ENCODE measurements at places on chromosomes 5 and 9. TPM values are rescaled to one million over a fixed set of nuclear protein-coding genes. Genes with fewer than 3 reads are reported as not detected.

GRCh38 chr9:81002242-81002641, 687.1 kb downstream of the TLE1 start:
- no peak for DNase-seq

DNA sequence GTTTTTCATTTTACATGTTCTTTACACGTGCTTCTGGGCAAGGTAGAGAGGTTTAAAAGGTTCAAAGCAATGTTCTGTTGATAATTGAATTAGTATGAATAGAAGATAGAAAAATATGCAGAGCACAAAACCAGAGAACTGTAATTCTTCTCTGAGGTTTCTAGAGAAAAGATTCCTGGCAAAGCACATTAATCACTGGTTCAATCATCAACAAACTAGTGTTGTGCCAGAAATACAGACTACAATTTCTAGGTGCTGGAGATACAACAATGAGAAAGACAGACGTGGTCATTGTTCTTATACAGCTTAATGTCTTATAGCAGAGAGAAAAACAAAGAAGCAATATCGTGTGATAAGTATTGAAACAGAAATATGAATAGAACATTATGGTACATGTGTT, 25.5 kb downstream of the MEGF9 start:
- no peak for DNase-seq

- DNase-seq, result peak; percentile 67
Measured at GRCh38 chr5:135139381-135140134, 105.5 kb upstream of the PITX1 start.

- no peak for DNase-seq
Measured at GRCh38 chr5:177448244-177448950, 1.8 kb downstream of the PRR7 start.

DNA sequence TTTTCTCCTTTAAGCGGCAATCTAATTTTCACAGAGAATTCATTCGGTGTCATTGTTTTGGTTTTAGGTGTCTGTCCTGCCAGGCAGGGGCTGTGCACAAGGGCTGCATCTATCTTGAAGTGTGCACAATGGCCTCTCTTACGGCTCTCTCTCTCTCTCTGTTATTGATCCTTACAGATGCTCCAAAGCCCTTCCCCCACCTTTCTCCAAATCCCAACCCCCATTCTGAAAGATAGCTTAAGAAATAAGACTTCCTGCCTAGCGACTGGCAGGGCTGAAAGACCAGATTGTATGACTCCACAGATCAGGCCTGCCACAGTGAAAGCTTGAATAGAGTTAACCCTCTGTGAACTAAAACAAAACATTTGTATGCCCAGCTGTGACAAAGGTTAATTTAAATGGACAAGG, 86.5 kb upstream of the NR5A1 start:
- no peak for DNase-seq

DNA sequence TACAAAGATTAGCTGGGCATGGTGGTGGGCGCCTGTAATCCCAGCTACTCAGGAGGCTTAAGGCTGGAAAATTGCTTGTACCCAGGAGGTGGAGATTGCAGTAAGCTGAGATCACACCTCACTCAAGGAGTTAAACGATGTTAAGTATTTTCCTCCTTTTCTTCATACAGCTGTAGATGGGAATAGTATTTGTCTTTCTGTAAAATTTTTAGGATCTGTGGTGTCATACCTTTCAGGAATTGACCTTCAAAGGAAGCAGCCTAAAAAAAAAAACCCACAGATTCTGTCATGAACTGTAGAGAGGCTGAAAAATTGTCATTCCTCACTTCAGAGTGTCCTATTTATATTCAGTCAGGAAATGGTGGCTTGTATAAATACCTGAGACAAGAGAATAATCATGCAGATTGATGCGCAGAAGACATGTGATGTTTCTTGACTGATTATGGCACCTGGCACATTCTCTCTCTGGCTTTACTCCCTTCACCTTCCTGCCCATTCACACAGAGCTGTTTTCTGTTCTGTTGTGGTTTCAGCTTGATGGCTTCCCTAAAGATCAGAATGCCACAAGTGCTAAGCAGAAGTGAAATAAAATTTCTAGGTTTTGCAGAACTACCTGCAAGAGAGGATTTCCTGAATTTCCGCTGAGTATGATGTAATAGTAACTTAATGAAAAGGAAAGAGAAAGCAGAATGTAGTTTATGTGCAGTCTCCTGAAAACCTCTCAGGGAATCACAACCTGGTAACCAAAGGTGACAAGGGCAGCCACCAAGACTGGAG, 3.8 kb downstream of the IFNA1 start:
- DNase-seq, result no peak

DNA sequence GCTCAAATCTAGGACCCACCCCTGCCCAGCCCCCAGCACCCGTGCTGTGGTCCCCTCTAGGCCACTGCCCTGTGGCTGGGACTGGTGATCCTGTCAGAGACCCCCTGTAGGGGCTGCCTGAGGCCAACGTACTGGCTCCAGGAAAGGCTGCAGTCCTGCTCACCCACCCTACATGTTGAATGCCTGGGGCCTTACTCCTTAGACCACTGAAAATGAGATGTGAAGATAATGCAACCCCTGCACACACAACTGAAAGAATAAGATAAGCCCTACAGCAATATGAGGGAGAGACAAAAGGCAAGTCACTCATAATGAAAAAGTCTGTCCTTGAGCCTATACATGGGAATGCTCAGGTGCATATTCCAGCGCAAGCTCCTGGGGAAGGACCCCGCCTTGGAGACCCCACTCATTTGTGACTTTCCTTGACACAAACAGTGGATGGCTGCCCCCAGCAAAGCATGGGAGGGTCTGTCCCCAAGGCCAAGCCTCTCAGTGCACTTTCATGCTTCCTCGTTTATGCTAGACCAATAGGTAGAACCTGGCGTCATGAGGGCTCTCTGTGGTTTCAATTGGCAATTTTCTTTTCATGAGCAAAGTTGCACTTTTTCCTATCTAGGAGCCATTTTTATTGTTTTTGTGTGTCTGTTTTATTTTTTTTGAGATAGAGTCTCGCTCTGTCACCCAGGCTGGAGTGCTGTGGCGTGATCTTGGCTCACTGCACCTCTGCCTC, 12.5 kb upstream of the WNK2 start:
- no peak for DNase-seq

DNA sequence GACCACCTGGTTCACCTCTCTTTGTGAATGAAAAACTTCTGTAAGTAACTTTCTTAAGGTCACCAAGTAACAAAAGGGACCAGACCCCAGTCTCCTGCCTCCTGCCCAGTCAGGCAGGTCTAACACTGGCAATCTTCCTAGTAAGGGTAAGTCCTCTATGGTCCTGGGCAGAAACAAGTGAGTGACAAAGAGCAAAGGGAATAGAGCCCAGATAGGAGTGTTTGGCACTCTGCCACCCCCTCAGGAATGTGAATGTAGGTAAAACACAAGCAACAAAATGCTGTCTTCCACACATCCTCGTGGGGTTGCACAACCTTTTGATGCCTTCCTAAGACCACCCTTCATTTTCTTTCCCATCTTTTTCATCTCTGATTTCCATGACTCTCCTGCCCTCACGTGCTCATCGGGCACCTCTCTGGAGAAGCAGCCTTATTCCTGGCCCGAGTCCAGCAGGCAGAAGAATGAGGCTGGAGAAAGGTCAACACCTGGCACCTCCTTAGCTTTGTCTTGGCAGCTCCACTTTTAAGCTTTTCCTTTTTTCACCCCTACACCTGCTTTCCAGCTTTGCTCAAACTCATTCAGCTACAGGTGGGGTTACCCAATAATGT, 90.2 kb upstream of the LHFPL2 start:
- no peak for DNase-seq

DNA sequence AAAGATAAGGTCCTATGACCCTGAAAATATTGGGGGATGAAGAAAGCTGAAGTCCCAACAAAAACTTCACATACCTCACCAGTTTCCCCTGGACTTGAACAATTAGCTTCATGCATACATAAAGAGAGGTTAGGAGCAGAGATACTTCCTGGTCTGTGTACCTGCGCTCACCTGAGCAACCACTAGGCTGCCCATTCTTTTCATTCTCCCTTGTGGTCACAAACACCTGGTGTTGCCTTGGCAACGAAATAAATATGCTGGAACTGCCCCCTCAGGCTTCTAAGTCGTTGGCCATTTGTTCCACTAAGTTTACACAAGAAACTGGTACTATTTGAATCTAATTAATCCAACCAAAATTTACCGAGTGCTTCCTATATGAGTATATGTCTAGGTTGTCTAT, 18.1 kb downstream of the OTP start:
- DNase-seq, result no peak

The PURA gene
- 26.8 TPM for total RNA-seq

The PAEP gene
- total RNA-seq, result not detected

The DMGDH gene
- 3.8 TPM for total RNA-seq

The IFNE gene
- total RNA-seq, result 5.4 TPM

Measured in ureter (tissue), 1 donor.